Esophagus muscularis mucosa (tissue), 4 donors: ENCODE measurements at places on chromosomes 11 and 22.

GRCh38 chr11:24515632-24516031 is 18.8 kb downstream of the LUZP2 start:
- no peak for DNase-seq

DNA sequence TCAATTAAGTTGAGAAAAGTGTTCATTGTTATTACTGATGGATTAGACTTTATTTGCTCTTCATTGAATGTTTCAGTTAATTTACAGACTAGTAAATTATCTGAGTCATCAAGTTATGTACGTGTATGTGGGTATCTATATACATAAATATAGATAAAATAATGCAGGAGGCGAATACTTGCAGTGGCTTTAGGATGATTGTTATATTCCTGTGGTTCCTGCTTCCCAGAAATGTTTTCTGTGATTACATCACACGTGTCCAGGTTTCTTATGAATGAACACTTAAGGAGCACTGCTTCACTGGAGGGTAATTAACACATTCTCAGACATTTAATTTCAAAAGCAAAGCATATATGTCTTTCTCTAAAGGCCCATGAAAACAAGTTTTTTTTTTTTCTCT is 28.4 kb downstream of the YAP1 start:
- DNase-seq: no peak

DNA sequence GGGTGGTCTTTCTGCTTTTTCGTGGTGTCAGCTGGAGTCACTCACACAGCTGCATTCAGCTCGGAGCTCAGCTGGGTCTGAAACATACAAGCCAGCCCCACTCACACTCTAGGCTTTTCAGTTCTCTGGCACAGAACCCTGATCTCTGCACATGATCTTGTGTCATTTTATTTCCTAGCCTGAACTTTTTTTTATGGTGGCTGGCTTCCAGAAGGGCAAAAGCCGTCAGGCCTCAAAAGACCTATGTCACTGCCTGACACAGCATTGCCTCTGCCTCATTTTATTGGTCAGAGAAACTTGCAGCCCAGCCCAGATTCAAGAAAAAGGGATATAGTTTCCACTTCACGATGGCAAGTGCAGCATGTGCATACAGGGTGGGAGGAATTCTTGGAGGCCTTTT is 117.8 kb downstream of the NTM start:
- DNase-seq: no peak

GRCh38 chr11:17244046-17244445 is 32.5 kb upstream of the NUCB2 start:
- no peak for DNase-seq

DNA sequence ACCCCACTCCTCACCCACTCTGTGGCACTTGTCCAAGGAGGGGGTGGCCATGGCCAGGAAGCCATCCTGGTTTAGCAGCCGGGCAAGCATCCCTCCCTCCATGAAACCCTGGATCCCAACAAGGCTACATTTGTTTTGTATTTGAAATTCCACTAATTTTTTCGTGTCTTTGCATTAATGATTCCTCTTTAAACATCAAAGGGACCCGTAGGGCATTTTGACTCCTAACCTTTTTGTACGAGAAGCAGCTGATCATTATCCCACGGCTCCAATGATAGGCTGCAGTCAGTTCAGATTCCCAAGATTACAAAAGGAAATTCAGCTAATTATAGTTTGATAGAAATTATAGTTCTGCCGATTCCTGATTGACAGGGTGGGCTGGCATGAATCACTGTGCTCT is 10.7 kb downstream of the MYEOV start:
- DNase-seq: no peak

DNA sequence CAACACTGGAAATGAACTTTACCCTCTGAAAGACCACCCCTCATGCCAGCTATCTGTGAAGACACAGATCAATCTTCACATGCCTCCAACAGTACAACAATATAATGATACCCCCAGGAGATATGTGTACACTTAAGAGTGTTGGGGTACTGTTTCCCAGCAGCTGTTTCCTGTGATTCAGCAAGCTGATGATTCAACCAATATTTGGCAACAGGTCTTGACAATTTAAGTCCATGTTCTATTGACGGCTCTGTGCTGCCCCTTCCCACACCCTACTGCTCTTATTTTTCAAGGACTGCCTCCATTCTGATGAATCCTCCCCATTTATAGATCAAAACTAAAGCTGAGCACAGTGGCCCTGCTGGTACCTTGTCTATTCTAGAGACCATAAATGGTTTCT is 6.6 kb downstream of the SNX19 start:
- DNase-seq: no peak

GRCh38 chr11:29263971-29264682 is 752.7 kb downstream of the KCNA4 start:
- DNase-seq: no peak

DNA sequence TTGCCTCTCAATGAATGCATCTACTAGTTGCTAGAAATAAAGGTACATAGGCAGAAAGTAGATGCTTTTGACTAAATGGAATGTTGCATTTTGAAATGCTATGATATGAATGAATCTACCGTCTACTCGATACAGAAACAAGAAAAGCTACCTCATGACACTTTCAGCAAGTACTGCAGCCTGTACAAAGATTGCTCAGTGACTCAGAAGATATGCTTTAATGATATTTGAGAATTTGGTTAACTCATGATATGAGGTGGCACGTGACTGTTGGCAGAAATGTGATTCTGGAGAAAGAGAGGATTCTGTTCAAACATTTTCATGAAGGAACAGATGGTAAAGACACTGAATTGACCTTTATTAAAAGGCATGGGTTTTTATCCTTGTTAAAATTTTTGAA is 76.0 kb downstream of the HSD17B12 start:
- no peak for DNase-seq

GRCh38 chr11:86047275-86047991 is 21.5 kb downstream of the PICALM start:
- no peak for DNase-seq

- DNase-seq: no peak
These were observed 906 bp downstream of the ARSA start for GRCh38 chr22:50626850-50627641.

DNA sequence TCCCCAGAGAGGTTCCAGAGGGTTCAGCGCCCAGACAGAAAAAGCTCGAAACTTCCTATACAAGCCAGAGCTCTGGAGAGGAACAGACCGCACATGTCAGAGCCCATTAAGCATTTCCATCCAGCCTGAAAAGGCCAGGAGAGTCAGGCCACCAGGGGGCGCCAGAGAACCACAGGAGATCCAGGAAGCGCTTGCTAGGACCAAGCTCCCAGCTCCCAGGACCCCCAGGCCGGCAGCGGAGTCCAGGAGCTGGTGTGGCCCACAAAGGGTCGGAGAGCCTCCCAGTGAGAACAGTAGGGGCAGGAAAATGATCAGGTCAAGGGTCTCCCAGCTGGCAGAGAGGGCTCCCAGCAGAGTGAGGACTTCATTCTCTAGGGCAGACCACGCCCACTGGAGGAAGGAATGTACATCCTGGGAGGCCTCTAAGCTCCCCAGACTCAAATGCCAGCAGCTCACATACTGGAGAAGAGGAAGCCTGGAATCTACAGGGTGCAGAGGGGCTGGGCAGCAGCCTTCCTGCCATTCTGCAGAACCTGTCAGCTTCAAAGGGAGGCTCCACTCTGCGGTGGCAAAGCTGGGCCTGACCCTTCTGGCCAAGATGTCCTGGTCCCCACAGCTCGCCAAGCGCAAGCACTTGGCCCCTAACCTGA is 2.1 kb upstream of the MEI1 start:
- DNase-seq: peak; percentile 98

DNA sequence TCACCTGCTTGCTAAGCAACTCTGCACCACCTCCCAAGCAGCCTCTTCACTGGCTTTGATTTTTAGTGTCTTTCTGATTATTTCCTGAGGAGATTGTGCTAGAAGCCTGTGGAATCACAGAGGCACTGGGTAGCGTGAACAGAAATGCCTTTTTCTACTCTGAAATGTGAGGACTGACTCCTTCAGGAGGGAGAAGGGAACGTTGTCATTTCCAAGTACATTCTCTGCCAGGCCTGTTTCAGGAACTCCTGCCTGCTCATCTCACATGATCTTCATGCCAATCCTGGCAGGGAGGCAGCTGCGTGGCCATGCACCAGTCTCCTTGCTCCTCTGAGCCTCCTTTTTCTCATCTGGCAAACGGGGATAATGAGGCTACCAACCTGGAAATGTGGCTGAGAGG is 49.8 kb upstream of the PRDM11 start:
- peak; percentile 86 for DNase-seq

GRCh38 chr11:110526323-110526722 is 96.6 kb downstream of the FDX1 start:
- peak; percentile 72 for DNase-seq

DNA sequence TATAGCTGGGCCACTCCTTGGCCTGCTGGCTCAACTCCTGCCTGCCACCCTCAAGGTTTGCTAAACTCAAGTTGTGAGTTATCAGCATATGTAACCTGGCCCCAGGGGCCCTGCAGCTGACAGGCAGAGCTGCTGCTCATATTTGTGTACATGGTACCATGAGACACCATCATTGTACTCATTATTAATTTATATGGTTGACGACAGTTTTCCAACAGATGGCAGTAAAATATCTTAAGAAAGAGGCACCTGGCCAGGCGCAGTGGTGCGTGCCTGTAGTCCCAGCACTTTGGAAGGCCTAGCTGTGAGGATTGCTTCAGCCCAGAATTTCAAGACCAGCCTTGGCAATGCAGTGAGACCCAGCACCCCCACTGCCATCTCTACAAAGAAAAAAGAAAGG is 11.4 kb upstream of the DENND5A start:
- no peak for DNase-seq

DNA sequence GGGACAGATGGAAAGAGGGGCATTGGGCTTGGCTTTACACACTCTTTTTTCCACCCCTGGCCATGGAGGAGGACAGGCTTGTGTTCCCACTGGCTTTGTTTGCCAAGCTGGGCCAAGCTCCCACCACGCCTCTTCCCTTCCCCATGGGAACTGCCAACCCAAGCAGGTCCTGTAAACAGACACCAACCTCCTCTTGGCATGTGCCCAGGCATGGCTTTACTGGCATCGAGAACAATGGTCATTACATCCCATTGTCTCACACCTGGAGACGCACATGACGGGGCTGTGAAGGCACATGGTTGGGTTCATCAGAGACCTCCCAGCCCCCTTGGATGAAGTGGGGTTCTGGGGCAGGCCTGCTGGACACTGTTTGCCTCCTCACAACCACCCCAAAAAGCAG is 11.7 kb downstream of the SEC14L3 start:
- DNase-seq: no peak

- DNase-seq: no peak
These were observed 55.0 kb upstream of the ARFGAP3 start for GRCh38 chr22:42912059-42912458.

DNA sequence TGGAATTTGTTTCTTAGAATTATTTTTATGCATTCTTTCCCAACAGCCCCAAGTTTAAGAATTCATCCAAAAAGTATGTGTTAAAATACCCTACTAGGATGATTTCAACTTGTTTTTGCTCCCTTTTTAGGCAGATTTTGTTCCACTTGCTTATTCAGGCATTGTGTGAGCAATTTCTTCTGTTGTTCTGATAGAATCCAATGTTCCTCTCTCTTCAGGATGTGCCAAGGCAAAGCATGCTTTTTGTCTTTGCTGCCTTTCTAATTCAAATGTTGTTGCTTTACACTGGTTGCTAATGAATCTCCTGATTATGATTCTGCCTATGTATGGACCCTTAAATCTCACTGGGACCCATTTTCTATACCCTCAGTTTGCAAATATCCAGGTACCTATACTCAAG is 131.2 kb upstream of the ARHGAP42 start:
- DNase-seq: no peak

DNA sequence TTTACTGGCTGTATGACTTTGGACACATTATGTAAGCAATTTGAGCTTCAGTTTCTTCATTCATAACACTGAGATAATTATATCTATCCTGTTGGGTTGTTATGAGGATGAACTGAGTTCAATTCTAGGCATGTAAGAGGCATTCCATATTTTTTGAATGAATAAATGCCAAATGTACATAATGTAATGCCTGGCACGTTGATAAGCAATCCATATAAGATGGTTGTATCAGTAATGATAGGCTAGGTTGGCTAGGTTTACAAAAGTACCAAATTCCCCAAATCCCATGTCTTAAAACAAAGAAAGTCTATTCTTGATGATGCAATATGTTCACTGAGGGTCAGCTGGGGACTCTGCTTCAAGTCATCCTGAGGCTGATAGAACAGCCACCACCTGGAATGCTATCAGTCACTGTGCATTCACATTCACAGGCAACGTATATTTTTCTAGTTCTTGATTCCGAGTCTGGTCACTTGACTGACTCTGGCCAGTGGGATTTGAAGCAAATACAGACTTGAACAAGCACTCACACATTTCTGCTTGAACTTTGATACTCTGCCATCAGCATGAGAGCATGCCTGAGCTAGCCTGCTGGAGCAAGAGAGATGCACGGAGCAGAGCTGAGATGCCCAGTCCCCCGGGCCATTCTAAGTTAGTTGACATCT is 104.0 kb upstream of the TIMP3 start:
- no peak for DNase-seq

GRCh38 chr11:57049749-57050148 is 61.0 kb downstream of the OR5AK2 start:
- DNase-seq: no peak

DNA sequence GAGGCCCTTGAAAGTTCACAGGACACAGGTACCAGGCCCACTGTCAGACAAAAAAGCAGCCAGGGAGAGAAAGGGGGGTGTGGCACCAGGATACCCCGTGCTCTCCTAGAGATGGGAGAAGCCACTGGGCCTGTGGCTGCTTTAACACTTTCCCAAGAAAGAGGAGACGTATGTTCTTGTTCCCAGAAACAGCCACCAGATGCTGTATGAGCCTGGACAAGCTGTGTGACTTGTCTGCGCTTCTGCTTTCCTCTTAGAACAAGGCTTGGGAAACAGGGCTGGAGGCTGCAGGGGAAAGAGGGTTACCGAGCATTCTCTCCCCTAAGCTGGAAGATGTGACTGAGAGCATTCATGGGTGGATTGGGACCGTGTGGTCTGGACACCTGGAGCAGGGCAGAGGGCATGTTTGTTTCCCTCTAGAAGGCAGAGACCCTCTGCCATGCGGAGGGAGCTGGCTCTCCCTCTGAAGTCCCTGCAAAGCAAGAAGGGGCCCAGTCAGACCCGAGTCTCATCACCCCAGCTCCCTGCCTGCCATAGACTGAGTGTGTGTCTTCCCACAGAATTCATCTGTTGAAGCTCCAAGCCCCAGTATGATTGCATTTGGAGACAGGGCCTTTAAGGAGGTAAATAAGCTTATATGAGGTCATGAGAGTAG is 74.1 kb downstream of the TRIM29 start:
- DNase-seq: peak; percentile 87

DNA sequence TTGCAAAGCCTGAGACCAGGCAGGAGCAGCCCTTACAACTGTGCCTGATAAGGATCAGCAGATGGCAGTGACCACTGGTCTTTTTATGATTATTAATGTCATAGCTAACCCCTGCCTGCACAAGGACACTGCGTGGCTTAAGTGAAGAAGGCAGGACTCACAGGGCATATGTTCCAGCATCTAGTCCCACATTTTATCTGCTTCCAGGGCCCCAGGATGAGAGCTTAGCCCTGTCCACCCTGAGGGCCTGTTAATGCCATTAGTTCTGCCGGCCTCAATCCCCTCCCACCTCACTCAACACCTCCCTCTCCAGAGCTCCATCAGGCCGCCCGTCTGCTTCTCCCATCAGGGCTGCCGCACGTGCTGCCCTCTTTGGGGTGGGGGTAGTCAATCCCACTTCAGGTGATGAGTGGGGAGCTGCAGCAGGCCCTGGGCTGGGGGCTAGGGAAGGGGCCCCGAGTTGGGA is 33.1 kb upstream of the TSPAN18 start:
- DNase-seq: no peak
